ENCODE measurements at places on chromosomes 6 and 20. TPM values are rescaled to one million over a fixed set of nuclear protein-coding genes. Genes with fewer than 3 reads are reported as not detected.

OVOL2 gene
- not detected for total RNA-seq

C6orf163 gene
- total RNA-seq, result 1.0 TPM

TCP1 gene
- 356 TPM for total RNA-seq

RMND1 gene
- 32.2 TPM for total RNA-seq

MYMX gene
- total RNA-seq, result 0.23 TPM

LY6G6F gene
- total RNA-seq, result not detected

FKBP1A gene
- 269 TPM for total RNA-seq

Data from dermis blood vessel endothelial cell (primary cell).